ENCODE measurements at places on chromosomes 3 and 15. TPM values are rescaled to one million over a fixed set of nuclear protein-coding genes. Genes with fewer than 3 reads are reported as not detected.

Gene ZNF385D
- total RNA-seq, result 2.0 TPM

Gene SLC7A14
- 0.19 TPM for total RNA-seq

Gene OCA2
- under 0.01 TPM for total RNA-seq

Gene TGM5
- total RNA-seq, result not detected

Gene IGF2BP2
- 1.6 TPM for total RNA-seq

Gene MFN1
- 49.1 TPM for total RNA-seq
